Cerebellar cortex (tissue), 1 donor: ENCODE measurements at places on chromosomes 4 and X.

GRCh38 chr4:38071801-38072431 is 111.7 kb downstream of the PTTG2 start:
- DNase-seq, result no peak

GRCh38 chrX:140503714-140504351 is 1.0 kb downstream of the SOX3 start:
- DNase-seq, result no peak

DNA sequence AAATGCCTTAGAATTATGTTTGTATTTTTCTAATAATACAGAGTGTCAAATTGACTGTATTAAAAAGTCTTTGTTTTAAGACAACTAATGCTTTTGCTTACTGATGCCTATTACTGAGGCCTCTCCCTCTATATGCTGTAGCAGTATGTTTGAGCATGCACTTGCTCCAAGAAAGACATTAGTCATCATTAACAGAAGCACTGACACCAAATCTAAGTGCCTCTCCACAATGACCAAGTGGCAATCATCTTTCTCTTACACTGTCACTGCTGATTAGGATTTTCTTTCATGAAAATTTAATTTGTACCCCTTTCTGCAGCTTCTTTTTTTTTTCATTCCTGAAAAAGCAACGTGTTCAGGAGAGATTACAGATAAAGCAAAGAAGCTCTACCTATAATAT is 11.1 kb upstream of the MAB21L2 start:
- no peak for DNase-seq

GRCh38 chr4:5933116-5933515 is 40.2 kb upstream of the CRMP1 start:
- DNase-seq, result peak; percentile 18

DNA sequence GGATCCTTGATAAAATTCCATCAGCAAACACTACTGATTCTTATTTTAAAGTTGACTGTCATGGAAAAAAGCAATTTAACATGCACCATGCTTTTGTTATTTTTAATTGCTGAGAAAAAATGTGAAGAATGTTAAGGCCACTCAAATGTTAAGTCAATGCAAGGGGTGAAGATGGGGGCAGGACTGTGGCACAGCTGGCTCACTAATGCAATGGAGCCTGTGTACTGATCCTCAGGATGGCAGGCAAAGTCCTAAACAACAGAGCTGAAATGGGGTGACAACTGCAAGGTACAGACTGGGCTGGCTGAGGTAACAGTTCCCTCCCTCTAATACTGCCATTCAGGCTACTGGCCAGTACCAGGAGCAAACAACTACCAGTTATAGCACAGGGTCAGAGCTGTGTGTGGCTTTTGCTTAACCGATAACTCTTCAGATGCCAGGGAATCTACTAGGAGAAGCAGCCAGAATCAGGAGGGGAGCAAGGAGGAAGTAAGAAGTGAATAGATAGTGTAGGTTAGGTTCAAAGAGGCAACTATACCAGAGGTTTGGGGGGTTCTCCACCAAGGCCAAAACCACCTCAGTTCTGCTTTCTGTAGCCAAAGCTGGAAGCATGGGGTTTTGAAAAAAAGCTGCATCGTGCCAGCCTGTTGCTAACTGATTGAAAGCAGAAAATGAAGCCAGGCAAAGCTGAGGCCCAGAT is 372.6 kb downstream of the OPHN1 start:
- DNase-seq, result no peak

- peak; percentile 5 for DNase-seq
Measured at GRCh38 chr4:54961357-54961975, 163.9 kb downstream of the KDR start.

- DNase-seq, result no peak
Measured at GRCh38 chr4:79182209-79182608, 143.7 kb downstream of the NAA11 start.

DNA sequence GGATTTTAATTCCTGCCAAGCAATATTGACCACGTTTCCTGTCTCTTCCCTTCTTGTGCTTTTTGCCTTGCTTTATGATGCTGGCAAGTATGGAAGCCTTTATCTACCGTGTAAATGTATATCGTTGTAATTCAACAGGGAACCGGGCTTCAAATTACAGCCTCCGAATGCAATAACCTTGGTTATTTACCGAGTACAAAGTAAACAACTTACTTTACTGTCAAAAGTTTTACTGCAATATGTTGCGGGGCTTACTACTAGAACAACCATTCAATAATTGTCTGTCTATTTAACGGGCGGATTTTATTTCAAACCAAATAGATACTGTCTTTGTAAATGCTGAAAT is 73.1 kb downstream of the PALLD start:
- DNase-seq, result no peak

- DNase-seq, result no peak
Measured at GRCh38 chrX:129957241-129958082, 25.0 kb upstream of the BCORL1 start.

DNA sequence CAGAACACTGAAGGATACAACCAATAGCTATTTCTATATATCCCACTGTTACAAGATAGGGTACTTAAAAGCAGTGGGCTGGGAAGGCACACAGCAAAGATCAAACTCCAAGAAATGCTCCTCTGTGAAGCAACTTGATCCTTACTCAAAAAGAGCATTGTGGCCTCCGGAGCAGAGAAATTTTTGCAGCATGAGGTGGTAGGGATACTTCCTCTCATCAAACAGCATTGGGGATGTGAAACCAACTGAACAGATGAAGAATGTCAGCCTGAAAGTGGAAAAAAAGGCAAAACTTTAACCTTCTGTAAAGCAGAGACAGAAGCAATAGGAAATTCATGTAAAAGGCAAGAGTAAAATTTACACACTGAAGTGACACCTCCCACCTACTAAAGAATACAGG is 92.2 kb downstream of the HUWE1 start:
- no peak for DNase-seq

GRCh38 chrX:39327255-39327654 is 526.0 kb downstream of the MID1IP1 start:
- no peak for DNase-seq

GRCh38 chr4:2357821-2358745 is 60.4 kb downstream of the ZFYVE28 start:
- DNase-seq, result no peak

GRCh38 chr4:38333219-38333618 is 330.8 kb upstream of the KLF3 start:
- no peak for DNase-seq

GRCh38 chr4:10582059-10582686 is 102.4 kb downstream of the CLNK start:
- DNase-seq, result peak; percentile 70

GRCh38 chrX:129092242-129092641 is 431.0 kb downstream of the SMARCA1 start:
- DNase-seq, result no peak

- no peak for DNase-seq
Measured at GRCh38 chr4:35300996-35301774, 943.1 kb downstream of the ARAP2 start.

DNA sequence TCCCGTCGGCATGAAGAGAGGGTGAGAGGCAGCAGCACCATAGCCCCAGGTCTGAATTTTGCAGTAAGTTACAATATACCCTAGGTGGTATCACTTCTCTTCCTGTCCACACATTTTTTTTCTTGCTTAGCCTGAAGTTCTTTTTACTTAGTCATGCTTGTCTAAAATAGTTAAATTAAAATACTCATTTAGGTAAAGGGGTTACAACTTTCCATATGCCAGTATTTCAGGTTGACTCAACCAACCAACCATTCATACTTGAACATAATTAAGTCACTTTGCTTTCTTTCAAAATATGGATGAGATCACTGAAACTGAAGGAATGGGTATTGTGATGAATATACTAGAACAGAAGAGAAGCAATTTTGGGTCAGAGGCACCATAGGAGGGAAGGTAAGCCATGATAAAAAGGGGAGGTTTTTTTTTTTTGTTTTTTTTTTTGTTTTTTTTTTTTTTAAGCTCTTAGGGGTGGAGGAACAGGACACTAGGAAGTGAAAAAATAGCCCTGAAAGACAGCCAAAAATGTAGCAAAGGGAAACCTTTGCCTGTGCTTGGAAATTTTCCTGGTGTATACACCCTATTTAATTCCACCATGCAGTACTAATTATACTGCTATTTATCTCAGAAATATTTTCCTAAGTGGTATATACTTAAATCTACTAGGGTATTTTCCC is 41.8 kb downstream of the RPS6KA3 start:
- peak; percentile 64 for DNase-seq

DNA sequence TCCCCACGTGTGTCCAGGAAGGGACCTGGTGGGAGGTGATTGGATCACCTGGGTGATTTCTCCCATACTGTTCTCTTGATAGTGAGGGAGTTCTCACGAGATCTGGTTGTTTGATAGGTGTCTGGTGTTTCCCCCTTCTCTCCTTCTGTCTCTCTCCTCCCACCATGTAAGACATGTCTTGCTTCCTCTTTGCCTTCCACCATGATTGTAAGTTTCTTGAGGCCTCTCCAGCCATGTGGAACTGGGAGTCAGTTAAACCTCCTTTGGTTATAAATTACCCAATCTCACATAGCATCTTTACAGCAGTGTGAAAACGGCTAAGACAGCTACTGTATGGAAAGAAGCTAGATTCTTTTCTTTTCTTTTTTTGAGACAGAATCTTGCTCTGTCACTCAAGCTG is 21.6 kb upstream of the FGG start:
- no peak for DNase-seq

DNA sequence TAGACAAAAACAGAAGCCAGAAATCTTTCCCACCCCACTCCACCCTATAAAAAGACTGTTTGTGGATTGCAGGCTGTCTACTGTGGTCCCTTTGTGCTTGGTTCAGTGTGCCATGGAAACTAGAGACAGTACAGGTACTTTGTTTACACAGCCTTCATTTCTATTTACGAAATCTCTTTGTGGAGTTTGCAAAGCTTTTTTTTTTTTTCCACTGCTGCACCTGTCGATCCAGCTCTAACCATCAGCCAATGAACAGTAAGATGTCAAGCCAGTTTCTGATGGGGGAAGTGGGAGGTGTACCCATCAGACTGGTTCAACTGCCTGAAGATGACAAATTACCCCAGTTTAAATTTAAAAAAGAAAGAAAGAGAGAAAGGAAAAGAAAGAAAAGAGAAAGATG is 20.2 kb upstream of the LRBA start:
- DNase-seq, result no peak

DNA sequence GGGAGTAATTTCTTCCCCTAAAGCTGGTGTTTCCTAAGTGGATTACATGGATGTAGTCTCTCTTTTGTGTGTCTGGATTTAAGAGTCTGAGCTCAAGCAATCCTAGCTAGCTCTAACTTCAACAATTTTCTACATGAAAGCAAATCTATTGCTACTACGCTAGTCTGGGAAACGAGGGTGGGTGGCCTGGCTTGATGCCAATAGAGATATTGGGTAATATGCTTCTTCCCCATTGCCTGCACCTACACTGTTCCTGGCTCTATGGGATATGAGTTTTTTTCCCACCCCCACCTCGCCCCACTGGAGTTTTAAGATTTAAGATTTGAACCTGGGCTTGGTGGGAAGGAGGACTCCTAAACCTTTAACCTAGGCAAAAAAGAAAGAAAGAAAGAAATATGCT is 158.8 kb downstream of the RBM46 start:
- no peak for DNase-seq

DNA sequence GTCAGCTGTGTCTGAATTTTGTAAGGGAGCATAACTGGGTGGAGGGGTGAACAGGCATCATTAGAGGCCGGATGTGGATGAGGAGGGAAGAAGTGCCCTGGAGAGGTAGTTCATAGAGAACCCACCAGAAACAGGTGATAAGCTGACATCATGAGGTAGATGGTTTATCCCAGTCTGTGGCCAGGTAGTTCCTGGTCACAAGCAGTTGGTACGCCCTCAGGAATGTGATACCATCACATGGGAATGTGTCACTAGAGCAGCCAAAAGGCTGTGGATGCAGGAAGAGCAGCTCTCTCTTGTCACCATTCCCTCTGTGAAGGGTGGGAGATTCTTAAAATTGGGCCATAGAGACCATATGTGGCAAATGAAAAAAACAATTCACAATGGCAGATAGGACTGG is 21.9 kb downstream of the MSN start:
- no peak for DNase-seq

GRCh38 chr4:6086846-6087245 is 68.6 kb upstream of the C4orf50 start:
- no peak for DNase-seq

DNA sequence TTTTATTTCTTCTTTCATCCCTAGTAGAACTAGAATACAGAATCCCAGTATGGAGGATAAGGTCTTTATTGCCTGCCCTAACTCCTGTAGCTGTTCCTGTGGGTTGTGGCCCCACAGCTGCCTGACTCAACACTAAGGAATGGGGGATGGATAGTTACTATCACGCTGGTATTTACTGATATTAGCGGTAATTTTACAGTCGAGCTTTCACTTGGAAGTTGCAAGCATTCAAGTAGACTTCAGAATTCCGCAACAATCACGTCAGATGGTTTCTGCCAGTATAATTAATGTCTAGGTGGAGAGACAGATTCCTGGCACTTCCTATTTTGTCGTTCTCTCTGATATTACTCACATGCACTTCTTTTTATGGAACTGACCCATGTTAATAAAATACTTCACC is 489.8 kb downstream of the PABPC4L start:
- no peak for DNase-seq

GRCh38 chr4:89305028-89305427 is 2.6 kb downstream of the GPRIN3 start:
- no peak for DNase-seq

DNA sequence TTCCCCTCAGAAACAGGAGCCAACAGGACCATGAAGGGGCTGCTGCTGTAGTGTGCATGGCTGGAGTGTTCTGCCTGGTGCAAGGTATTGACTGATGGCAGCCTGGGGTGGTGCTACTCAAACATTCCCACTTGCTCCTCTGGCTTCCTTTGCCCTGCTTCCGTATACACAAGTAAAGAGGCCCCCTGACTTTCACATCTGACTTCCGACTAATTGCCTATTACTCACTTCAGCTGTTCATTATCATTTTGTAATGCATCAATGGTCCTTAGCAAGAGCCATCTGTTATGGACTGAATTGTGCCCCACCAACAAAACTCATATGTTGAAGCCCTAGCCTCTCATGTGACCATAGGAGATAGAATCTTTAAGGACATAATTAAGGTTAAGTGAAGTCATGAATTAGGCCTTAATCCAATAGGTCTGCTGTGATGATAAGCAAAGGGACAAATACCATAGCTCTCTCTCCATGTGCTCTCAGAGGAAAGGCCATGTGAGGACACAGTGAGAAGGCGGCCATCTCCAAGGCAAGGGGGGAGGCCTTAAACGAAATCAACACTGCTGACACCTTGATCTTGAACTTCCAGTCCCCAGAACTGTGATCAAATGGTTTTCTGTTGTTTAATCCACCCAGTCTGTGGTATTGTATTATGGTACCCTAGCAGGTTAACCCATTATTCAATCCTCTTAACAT is 122.5 kb upstream of the CLNK start:
- no peak for DNase-seq

DNA sequence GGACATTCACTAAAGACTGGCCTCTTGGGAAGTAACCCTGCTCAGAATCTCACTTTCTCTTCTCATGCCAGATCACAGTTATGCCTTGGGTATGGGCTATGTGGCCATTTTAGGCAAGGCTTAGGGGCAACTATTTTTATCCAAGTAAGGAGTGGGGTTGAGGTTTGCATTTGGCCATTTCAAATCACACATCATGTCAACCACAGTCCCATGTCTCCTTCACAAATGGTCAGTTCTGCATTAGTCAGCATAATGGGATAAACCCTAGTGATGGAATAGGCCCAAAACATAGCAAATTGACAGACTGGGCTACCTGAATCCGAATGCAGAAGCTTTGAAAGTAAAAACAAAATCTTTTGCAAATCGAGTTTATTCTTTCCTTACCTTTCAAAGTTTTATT is 827 bp upstream of the RTL3 start:
- no peak for DNase-seq

- DNase-seq, result no peak
Measured at GRCh38 chr4:101501421-101501820, 154.1 kb upstream of the PPP3CA start.

- peak; percentile 76 for DNase-seq
Measured at GRCh38 chrX:12946838-12947544, 27.9 kb upstream of the TMSB4X start.
